Skin of body (tissue), 3 donors: ENCODE measurements at places on chromosomes 7 and 10.

DNA sequence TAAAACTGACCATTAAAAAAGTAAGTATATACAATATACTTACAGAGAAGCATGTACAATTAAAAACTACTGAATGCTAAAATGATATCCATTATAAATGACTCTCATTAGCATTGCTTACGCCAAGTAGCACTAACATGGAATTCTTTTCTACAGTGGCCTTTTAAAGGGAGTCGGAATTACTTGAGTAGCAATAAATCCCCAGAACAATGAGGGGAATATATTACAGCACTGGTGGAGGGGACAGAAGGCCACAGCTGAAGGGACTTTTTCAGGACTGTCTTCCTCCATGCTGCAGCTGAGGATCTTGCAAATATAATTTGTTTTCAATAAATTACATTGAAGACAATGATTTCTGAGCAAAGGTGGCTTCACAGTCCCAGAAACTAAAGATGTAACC is 97.0 kb downstream of the ALOX5 start:
- DNase-seq = no peak

- peak; percentile 13 for DNase-seq
Measured at GRCh38 chr10:19929506-19930140, 113.4 kb downstream of the PLXDC2 start.

- no peak for DNase-seq
Measured at GRCh38 chr7:47188653-47189315, 393.1 kb downstream of the TNS3 start.

GRCh38 chr7:97015279-97015678 is 9.4 kb downstream of the DLX5 start:
- no peak for DNase-seq

DNA sequence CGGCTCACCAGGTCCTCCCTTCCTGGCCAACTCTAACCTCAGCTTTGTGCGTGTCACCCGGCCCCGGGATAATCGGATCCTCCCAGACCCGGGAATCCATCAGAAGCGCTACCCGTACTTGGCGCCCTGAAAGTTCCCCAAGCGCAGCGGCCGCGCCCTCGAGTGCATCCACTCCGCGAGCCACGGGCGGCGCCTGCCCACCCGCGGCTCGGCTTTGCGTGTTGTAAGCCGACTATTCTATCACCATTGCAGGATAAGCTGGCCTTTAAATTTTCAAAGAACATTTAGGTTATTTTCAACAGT is 35.7 kb upstream of the EBLN1 start:
- DNase-seq = no peak

GRCh38 chr7:40658729-40659128 is 523.9 kb downstream of the SUGCT start:
- no peak for DNase-seq

GRCh38 chr7:133723044-133723443 is 404.1 kb upstream of the LRGUK start:
- no peak for DNase-seq

DNA sequence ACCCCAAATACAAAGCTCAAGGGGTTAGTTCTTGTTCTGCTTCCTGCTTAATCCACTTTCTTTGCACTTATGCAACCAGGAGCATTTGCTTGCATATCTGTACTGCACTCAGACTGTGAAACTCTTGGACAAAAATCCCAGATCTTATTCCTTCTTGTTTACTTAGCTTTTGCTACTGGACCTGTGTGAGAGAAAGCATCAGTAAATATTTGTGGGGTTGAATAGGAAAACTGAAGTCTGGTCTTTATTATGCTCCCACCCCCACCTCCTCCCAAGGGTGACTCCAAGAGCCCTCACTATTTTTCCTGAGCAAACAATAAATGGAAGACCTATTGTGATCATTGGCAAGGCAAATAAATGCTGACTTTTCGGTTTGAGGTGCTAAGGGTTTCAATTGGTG is 57.1 kb upstream of the VSTM2A start:
- DNase-seq = no peak

- DNase-seq = peak; percentile 19
Measured at GRCh38 chr10:91349381-91349780, 60.8 kb upstream of the HECTD2 start.

- no peak for DNase-seq
Measured at GRCh38 chr7:11175887-11176286, 202.2 kb downstream of the PHF14 start.

DNA sequence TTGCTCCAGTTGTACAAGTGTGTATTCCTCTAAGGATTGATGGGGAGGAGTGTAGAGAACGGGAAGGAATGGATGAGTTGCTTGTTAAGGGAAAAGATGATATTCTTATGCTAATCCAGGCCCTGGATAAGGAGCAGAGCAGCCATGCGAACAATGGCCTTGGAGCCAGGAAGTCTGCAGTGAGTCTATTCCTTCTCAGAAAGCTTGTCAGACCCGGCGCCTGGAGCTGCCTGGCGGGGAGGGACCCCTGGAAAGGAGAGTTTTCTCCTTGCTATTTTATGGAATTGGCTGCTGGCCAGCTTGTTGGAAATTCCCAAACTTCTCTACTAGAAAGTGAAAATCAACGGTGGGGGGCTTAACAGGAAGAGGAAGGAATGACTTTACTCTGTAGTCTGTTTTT is 89.1 kb downstream of the MMRN2 start:
- peak; percentile 50 for DNase-seq

- peak; percentile 33 for DNase-seq
Measured at GRCh38 chr10:95363303-95363912, 72.6 kb upstream of the PDLIM1 start.

DNA sequence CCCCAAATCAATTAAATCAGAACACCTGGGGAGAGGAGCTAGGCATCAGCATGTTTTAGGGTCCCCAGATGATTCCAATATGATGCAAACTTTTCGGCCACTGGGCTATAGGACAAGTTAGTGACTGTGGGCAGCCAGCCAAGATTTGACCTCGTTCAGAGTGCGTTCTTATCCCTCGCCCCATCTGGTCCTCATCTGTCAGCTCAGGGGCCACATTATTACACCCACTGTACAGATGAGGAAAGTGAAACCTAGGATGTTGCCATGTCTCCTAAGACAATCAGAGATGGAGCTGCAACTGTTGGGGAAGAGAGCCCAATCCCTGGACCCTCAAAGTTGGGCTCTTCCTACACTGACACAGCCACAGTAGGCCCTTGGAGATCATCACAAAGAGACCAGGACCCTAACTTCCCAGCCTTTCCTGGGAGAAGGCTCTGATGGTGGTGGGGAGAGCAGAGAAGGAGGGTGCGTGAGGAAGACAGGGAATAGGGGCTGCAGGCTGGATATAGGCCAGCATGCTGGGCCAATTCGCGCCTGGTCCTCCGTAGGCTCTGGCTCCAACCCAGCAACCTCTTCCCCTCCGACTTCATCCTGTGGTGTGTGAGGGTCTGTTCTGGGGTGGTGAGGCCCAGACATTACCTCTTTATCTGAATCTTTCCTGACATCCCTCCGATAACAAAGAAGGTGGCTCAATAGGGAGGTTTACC is 109.4 kb upstream of the ZMIZ1 start:
- DNase-seq = no peak

- no peak for DNase-seq
Measured at GRCh38 chr7:98038321-98038720, 48.3 kb upstream of the OCM2 start.

DNA sequence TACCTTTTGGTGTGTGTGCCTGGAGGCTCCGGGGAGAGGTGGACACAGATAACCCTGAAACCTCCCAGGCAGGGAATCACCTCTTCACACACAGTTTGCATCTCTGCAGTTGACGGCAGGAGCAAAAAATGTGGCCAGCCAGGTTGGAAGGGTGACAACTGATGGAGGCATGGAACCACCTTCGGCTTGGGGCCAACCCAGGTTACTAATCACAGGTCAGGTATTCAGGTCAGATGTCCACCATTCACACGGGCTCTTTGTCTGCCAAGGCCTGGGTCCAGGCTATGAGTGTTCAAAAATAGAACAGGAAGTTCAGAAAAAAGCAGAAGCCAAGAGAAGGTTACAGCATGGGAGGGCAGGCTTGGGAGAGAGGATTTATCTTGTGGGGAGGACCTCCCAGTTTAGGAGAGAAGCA is 137.2 kb upstream of the EFCAB10 start:
- DNase-seq = no peak

- peak; percentile 81 for DNase-seq
Measured at GRCh38 chr7:134823400-134823799, 44.0 kb downstream of the CALD1 start.

DNA sequence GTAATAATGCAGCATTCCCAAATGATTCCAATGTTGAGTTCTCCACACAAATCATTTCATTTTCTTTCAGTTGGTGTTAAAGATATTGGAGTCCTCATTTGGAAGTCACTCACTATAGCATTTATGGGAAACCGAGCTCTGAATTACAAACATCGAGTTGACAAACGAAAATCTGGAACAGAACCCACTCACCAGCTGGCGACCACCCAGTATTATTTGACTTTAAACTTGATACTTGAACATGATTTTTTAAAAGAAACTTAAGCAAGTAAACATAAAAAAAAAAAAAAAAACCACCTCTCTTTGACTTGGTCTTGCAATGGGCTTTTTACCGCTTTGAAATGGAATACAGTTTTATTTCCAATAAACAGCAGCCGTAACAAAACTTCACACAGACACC is 576.6 kb upstream of the C7orf33 start:
- no peak for DNase-seq

DNA sequence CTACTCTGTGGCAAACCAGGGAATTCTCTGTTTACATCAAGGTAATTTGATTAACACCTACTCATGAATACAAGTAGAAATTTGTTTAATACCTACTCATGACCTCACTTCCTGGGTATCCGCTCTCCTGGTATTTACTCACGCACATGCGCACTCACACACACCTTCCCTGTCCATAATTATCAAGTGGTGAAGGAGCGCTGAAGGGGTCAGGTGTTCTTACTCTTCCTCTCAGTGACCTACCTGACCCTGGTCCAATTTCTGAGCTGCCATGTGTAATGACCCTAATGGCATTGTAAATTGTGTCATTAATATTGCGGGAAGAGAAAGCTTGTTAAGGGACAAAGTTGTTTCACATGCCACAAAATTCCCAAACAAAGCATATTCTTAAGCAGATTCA is 41.3 kb upstream of the TRIL start:
- DNase-seq = no peak

DNA sequence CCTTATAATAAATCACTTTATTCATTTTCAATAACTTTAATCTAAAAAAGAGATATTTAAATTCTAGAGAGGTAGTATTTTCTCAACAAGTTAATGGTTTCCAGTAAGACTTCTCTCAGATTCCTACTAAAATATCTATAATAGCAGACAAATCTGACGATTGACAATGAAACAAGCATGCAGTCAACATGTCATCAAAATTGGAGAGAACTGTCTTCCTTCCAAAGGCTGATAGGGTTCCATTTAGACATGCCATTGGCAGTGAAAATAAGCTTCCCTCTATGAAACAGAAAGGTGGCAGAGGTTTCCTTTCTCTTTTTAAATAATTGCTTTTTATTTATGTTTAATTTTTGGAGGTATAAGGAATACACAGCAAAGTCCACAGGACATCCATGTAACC is 217.1 kb downstream of the POM121L12 start:
- no peak for DNase-seq

- no peak for DNase-seq
Measured at GRCh38 chr10:101567165-101568006, 20.7 kb downstream of the POLL start.

DNA sequence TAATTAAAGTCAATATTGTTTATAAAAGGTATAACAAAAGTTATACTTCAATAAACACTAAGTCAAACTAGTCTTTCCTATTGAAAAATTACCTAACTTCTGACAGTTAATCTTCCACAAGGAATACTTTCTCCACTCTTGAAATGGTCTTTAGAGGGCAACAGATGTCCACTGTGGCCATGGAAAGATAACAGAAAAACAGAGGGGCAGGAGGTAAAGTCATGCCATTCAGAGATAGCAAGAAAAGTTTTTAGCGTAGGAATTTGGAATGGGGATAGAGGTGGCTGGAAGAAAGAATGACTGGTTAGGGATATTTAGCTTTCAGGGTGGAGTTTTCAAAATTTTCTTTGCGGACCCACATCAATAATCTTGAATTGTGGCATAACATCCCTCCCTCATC is 34.7 kb downstream of the HYCC1 start:
- DNase-seq = no peak

DNA sequence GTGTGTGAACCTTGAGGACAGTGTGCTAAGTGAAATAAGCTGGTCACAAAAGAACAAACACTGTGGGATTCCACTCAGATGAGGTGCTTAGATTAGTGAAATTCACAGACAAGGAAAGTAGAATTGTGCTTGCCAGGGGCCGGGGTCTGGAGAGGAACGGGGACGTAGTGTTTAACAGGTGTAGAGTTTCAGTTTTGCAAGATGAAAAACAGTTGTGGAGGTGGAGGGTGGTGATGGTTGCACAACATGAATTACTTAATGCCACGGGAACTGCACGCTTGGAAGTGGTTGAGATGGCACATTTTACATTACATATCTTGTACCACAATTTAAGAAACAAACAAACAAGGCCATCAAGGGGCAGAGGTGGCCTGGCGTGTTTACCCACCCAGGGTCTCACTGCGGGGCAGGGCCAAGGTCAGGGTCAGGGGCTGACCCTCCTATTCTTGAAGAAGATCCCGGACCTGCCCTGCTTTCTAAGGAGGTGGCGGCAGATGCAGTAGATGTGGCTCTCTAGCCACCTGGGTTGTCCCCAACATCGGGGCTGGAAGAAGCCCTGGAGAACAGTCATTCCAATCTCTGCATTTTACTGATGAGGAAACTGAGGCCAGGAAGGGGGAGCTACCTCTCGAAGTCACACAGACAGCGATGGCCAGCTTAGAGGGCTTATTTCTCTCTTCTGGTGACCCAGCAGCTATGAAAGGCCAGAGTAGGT is 91.5 kb upstream of the LRRC4 start:
- DNase-seq = no peak

DNA sequence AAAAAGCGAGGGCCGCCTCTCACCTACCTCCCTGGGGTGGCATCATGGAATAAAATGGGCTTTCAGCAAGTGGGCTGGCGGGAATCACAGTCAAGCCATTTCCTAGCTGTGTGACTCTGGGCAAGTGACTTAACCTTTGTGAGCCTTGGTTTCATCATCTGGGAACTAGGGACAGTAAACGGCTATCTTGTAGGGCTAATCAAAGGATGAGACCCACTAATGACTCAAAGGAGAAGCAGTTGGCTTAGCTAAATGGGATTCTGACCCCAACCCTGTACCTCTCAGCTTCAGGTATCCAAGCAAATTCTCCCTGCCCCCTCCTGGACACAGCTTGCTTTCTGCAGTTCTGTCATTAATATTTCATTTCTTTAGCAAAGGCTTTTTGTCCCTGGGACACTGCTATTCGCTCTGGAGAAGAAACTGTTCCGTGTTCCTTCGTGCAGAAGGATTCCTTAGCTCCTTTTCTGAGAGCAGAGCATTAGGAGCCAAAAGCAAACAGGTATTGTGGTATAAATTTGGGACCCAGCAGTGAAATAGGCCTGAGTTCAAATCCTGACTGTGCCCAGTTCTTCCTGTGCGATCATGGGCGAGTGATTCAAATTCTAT is 25.9 kb downstream of the TRIM8 start:
- DNase-seq = no peak

DNA sequence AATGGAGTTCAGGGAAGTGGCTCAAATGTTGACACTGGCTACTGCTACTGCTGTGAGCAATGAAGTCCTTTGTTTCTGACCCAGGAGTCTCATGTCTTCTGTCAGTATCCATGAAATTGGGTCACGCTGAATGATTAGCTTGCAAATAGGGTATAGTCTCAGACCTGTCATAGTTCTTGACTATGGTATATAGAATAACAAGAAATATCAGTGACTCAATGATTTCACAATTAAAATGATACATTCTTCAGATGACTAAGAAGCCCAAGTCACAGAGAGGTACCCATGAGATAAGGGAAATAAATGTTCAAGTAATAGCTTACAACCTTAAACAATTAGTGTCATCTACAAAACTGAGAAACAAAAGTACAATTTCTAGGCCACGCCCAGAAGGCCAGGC is 89.3 kb downstream of the LYZL2 start:
- DNase-seq = no peak
